ENCODE measurements at places on chromosomes 16 and 17.

DNA sequence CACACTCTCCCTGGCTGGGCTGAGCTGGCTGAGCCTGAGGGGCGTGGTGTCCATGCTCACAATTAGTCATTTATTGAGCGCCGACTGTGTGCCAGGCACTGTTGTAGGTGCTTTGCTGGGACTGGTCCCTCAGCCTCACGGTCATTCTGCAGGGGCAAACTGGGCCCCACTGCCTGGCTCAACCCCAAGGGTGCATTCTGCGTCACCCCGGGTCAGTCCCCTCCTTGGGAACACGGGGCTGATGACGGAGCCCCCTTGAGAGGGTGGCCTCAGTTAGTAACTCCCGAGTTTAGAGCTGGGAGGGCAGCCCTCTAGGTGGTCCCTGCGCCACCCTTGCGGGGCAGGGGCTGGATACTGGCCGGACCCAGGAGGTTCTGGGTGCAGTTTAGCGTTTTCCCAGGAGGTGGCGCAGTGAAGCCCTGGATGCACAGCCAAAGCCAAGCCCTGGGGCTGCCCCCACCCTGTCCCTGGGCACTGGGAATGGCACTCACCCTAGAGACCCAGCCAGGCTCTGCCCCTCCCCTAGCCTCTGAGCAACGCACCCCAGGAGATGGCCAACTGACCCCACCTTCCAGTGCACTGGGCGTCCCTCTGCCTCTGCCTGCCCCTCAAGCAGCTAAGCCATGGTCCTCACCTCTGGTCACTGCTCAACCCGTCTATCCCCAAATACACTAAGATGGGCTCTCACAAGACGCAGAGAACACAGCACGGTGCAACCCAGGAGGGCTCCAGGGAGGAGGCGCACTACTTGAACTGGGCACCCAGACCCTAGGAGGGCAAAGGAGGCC lies 243.2 kb upstream of the GSE1 start:
- DNase-seq, result peak; percentile 45

- DNase-seq, result no peak
These were observed 75.7 kb upstream of the KSR1 start for GRCh38 chr17:27380551-27380950.

DNA sequence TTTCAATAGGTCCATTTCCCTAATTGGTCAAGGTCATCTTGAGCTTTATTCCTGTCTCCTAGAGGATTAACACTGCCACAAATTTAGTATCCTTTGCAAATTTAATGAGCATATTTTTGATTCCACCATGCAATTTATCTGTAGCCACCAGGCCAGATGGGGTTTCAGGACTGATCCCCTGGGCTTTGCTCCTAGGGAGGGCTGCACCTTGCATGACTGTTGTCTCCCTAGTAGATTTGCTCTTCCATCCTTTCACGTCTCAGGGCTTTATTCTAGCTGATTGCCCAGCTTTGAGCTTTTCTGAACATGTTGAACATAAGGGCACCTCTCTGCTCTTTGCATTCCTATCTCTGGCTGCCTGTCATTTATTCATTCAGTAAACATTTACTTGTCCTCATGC lies 7.7 kb upstream of the KCNH6 start:
- DNase-seq, result no peak

- DNase-seq, result no peak
These were observed 448 bp downstream of the VTN start for GRCh38 chr17:28369684-28370034.

DNA sequence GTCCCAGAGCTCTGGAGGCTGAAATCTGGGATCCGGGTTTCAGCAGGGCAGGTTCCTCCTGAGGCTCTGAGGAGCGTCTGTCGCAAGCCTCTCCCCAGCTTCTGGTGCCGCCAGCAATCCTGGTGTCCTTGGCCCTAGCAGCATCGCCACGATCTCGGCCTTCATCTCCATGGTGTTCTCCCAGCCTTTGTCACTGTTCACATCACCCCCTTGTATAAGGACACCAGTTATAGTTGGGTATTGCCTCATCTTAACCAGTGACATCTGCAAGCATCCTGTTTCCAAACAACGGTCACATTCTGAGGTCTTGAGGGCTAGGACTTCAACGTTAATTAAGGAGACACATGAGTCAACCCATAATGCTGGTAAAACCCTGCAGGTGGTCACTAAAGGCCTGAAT lies 2.8 kb upstream of the PPP1R27 start:
- DNase-seq, result no peak

GRCh38 chr16:16062023-16062937 lies 112.9 kb downstream of the ABCC1 start:
- DNase-seq, result no peak

GRCh38 chr16:55018881-55019280 lies 88.2 kb downstream of the IRX5 start:
- no peak for DNase-seq

DNA sequence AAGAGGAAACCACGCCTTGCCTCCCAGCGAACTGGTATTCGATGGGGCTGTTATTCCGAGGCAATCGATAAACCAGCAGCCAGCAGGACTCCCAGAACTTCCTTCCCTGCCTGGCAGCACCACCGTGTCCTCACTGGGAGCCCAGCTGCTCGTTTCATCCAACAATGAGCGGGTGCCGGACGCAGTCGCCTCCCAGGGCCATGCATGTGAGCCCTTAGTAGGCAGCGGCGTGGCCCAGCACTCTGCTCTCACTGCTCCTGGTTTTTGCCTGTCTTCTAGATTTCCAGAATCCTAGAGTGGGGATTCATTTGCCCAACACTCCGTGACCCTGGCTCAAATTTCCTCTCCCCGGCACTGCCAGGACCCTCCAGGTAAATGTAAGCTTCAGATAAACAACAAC lies 29.1 kb upstream of the RASD1 start:
- DNase-seq, result no peak

- DNase-seq, result peak; percentile 57
These were observed 15.5 kb downstream of the VPS35 start for GRCh38 chr16:46673320-46674013.
